GM19239 (cell line): ENCODE measurements at places on chromosomes 4 and X.

DNA sequence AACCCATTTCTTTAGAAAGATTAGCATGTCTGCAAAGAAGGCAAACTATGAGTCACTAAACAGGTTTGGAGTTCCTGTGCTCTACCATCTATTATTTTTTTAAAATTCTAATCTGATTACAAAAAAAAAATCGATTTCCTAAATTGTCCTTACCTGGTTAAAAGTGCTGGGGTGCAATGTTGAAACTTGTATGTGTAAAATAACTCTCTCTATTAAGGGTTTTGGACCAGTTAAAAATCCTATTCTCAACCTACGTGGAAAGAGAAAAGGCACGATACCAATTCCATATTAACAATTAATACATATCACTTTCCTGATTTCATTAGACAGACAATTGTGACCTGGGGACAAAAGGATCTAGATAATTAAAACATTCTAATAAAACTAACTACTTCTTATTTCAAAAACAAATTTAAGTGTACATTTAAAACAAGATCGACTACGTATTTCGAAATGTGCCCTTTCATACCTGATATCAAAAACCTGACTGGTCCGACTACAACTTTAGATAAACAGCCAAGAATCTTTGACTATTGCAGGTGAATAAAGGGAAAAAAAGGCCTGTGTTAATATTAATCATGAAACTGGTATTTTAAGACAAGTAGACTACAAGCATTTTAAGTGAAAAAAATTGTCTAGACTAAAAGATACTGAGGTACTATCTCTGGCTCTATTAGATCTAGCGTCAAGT lies 21.2 kb downstream of the AADAT start:
- DNase-seq = no peak

- no peak for DNase-seq
These were observed 47.3 kb upstream of the KCNE5 start for GRCh38 chrX:109672239-109672638.

DNA sequence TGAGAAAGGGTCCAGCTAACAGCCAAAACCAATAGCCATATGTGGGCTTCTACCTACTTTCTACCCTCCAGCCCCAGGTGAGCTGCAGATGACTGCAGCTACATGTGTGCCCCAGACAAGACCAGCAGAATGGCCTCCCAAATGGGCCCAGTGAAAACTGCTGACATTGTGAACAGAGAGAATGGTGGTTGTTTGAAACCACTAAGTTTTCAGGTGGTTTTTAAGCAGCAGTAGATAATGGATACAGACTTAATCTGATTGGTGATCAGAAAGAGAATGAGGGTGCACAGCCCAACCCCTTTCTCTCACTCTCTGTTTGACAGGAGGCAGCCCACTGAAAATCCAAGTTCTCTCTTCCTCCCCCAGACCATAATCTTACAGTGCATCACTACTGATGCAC lies 42.5 kb upstream of the BBS12 start:
- peak; percentile 5 for DNase-seq

GRCh38 chr4:112167794-112168193 lies 22.5 kb downstream of the FAM241A start:
- no peak for DNase-seq

- no peak for DNase-seq
These were observed 64.0 kb downstream of the IGSF1 start for GRCh38 chrX:131225078-131225477.

- no peak for DNase-seq
These were observed 1.4 kb upstream of the PHF8 start for GRCh38 chrX:54045563-54046228.

GRCh38 chr4:140595065-140595464 lies 26.3 kb upstream of the UCP1 start:
- no peak for DNase-seq

- DNase-seq = no peak
These were observed 30.7 kb upstream of the CENPU start for GRCh38 chr4:184764601-184765000.

GRCh38 chr4:86055898-86056297 lies 304.0 kb downstream of the MAPK10 start:
- no peak for DNase-seq

- no peak for DNase-seq
These were observed 77.2 kb downstream of the RASL11B start for GRCh38 chr4:52939325-52939724.
